ENCODE measurements at places on chromosomes 13 and 19.
A peak's percentile ranks its signal among the peaks of the same experiment; 100 is the strongest.

- DNase-seq = no peak
Measured at GRCh38 chr19:3577723-3578344, 5.1 kb downstream of the HMG20B start.

- no peak for DNase-seq
Measured at GRCh38 chr13:90979059-90979458, 368.4 kb upstream of the MIR17HG start.

GRCh38 chr19:31329819-31330218 lies 19.4 kb downstream of the TSHZ3 start:
- DNase-seq = no peak

GRCh38 chr13:21066946-21067345 lies 5.6 kb upstream of the LATS2 start:
- peak; percentile 43 for DNase-seq

- DNase-seq = no peak
Measured at GRCh38 chr19:39126312-39127187, 964 bp downstream of the PAK4 start.

DNA sequence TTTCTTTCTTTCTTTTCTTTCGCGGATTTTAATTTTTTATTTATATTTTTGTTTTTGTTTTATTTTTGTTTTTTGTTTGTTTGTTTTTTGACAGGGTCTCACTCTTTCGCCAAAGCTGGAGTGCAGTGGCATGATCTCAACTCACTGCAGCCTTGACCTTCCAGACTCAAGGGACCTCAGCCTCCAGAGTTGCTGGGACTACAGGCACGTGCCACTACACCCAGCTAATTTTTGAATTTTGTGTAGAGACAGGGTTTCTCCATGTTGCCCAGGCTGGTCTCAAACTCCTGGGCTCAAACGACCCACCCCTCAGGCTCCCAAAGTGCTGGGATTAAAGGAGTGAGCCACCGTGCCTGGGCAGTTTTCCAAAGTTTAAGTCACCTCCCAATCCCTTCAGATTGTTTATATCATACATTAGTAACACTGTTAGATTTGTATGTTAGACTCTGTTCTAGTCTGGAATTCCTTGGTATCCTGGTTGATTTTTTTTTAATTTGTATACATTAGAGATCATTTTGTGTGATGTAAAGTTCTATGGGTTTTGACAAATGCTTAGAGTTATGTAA lies 597.3 kb downstream of the DCT start:
- DNase-seq = no peak

Data from suppressor macrophage treated with lipopolysaccharide for 4 hours (primary cell).